ENCODE measurements at places on chromosomes 5 and 9.

DNA sequence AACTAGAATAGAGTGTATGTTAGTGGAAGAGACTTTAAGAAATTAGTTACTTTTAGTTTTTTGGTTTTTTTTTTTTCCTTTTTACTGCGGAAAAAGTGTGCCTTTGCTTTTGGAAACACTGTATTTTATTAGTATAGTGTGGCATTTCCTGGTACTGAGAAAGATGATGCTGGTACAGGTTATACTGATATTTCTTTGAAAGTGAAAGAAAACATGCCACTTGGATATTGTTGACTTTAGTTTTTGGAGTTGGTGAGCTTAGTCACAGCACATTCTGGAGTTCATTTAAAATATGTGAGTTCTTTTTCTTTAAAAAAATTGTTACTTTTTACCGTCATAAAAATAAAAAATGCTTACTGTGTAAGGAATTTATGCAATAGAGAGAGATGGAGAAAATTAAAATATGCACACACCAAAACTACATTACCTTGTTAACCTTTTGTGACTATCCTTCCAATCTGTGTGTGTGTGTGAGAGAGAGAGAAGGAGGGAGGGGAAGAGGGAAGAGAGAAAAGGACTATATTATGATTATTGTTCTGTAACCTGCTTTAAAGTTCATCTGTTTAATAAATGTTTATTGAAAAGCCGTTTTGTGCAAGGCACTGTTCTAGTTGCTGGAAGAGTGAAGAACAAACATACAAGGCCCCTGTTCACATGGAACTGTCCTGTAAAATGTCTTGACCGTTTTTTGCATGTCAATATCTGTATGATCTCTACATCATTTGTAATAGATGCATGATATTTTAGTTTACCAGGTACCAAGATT lies 1.9 kb downstream of the UGCG start:
- DNase-seq = no peak

- no peak for DNase-seq
These were observed 204.4 kb downstream of the NXNL2 start for GRCh38 chr9:88739373-88739772.

DNA sequence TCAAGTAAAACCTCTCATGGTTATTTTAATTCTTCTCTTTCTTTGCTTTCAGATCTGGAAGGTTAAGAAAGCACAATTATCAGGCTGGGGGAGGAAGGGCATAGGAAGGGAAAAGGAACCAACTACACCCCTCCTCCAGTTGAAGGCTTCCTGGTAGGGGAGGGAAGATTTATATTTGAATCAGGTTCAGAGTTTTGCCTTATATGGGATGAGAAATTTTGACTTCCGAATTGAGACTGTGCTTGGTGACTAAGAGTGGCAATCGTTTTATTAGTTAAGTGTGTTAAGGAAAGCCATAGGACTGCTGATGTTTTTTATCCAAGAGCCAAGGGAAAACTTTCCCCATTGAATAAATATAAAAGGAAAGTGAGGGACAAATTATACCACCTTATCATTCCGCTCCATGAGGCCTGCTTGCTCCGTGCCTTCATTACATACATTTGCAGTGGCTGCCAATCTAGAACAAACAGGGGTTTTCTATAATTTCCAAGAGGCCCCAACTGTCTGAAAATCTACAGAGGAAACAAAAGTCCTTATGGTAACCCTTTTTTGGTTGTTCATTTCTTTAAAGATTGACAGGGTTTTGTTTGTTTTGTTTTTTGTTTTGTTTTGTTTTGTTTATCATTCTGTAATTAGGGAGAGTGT lies 115.7 kb upstream of the EPB41L4A start:
- no peak for DNase-seq

DNA sequence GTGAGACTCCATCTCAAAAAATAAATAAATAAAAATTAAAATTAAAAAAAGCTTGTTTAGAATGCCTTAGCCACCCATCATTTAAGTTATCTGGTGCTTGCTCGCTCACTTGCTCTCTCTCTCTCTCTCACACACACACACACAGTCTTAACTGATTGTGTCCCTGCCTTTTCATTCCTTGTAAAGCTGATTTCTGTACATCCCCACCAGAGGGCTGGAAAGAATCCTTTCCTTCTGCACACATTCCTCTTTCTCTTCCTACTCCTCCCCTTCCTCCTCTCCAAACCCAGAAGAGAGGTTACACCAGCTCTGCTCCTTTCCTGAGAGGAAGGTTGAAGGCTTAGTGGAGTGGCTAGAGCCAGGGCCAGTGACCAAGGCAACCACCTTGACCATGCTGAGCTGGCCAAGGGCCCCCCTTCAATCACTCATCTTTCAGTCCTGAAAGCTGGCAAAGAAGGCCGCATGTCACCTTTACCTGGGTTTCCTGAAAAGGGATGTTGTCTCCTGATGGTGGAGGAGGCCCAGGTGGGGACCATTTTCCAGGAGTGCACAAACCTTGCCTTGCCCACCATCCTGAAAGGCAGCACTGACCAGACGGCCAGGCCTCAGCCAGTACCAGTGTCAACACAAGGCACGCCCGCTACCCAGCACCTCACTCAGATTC lies 25.6 kb downstream of the STK10 start:
- no peak for DNase-seq

DNA sequence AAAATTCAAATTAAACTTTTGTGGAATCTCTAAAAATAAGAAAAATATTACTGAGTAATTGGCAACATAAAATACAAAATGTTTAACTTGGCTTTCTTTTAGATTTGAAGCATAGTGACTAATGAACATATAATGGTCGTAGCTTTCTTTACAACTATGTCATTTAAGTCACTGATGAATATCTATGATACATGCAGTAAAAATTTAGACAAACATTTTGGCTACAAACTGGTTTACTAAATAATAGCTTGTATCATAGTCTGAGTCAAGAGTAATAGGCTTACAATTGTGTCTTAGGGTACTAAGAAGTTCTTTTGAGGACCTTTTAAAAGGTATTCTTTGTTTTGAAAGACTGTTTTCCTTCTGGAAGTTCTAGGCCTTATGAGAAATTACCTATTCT lies 2.0 kb upstream of the APC start:
- no peak for DNase-seq

DNA sequence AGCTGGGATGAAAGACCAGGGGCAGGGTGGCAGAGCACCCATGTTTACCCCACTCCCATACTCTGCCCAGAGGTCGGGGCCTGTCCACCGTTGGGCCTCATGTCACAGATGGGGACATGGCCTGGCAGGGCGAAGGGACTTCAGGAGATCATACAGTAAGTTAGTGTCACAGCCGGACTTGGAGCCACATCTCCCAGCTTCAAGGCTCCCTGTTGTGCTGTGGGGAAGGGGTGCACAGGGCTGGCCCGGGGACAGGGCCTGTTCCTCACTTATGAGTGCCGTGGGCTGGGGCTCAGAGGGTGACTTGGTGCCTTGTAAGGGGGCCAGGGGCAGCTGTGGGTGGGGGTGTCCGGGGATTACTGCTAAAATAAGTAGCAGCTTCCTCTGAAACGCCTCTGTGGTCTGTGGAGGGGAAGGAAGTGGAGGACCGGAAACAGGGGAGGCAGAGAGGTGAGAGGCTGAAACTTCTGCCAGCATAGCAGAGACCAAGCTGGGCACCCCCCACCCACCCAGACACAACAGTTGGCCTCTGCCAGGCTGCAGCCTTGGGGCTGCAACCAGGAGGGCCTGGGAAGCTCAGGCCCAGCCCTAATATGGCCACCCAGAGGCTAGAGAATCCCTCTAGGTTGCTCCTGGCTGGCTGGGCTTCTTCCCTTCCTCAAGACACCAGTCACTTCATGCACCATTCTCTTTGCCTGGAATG lies 41.1 kb upstream of the NEK6 start:
- DNase-seq = peak; percentile 24

DNA sequence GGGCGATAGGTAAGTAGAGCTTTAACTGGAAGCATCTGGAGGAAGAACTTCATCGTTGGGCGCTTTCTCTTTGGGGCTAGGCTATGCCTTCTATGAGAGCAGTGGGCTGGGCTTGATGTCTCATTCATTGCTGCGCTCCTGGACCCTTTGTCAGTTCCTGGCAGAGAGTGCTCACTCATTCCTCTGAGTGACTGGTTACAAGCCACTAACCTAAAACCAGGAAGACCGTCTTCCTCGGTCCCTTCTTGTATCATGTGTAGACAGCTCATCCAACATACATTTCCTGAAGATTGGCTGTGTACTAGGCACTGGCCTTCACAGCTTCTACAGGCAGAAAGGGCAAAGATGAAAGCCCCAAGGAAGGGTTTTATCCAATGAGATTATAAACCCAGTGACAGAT lies 6.4 kb downstream of the SWI5 start:
- DNase-seq = no peak

DNA sequence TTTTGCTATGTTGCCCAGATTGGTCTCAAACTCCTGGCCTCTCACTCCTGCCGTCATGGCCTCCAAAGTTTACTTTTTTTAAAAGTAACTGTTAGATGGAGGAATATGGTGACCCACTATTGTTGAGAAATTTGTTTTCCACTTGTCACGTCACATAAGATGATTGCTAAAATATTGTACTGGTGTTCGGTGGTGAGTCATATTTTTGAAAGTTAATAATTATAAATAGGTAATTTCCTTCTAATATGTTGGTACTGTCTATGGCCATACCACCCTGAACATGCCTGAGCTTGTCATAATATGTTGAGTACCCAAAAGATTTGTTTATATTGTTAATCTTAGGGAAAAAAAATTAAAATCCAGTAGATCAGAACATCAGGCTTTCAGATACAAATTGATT lies 22.6 kb downstream of the RMI1 start:
- no peak for DNase-seq
